ENCODE measurements at places on chromosomes 1 and 21.
A peak's percentile ranks its signal among the peaks of the same experiment; 100 is the strongest.

GRCh38 chr1:228143480-228144192 is 3.6 kb downstream of the GUK1 start:
- DNase-seq = peak; percentile 12

DNA sequence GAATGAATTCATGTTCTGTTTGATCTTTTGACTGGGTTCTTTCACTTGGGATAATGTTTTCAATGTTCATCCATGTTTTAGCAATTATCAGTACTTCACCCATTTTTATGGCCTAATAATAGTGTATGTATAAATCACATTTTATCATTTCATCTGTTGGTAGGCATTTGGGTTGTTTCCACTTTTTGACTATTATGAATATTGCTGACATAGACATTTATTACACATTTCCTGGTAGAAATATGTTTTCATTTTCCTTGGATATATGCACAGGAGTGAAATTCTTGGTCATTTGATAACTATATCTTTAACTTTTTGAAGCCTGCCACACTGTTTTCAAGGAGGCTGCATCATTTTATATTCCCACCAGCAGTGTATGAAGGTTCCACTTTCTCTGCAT is 79.8 kb downstream of the AXDND1 start:
- no peak for DNase-seq

GRCh38 chr1:214192825-214193643 is 87.9 kb upstream of the SMYD2 start:
- DNase-seq = no peak

GRCh38 chr1:48254254-48254653 is 31.7 kb downstream of the SLC5A9 start:
- no peak for DNase-seq

GRCh38 chr21:44517175-44517899 is 22.7 kb downstream of the KRTAP10-1 start:
- no peak for DNase-seq

DNA sequence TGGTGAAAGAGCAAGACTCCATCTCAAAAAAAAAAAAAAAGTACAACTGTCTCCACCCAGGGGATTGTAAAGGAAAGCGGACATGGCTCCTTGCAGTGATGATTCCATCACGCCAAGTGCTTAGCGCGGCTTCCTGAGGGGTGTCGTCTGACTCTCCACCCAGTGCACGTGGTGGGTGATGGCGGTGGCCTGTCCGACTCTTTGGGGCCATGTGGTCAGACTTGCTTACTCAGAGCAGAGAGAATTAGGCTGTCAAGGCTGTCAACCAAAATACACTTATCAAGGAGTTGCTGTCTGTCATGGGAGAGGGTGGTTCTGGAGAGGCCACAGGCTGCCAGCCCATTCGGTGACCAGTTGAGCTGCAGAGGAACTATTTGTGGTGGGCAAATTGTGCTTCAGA is 49.4 kb downstream of the PTPRF start:
- no peak for DNase-seq

GRCh38 chr1:153805886-153806719 is 30.9 kb downstream of the SLC27A3 start:
- DNase-seq = no peak

DNA sequence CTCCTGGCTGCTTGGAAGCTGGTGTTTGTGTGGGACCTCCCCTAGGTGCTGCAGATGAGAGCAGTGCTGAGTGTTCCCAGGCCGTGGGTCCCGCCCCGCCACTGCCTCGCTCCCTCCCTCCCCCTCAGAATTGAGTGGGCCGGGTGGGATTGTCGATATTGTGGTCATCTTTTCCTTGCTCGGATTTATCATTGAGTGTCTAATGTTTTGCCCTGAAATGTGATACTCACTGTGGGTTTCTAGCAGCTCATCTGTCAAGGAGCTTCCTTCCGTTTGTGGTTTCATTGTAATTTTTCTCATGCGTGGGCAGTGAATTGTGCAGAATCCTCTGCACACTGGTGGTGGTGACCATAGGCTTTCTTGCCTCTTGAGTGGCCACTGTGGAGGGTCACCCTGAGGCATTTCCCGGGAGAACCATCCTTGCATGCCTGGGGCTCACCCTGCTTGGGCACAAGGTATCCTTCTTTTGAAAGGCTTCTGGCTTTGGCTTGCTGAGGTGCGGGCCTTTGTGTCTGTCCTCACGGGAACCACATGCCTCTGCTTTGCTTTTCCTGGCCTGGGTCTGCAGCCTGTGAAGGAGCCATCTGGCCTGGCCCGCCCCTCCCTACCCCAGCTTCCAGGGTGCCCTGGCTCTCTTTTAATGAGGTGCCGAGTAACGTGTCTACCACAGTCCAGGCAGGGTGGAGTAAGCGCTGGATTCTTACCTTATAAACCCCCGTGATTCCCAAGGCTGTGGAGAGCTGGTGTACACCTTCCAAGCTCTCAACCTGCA is 25.6 kb downstream of the SLX9 start:
- no peak for DNase-seq

- DNase-seq = no peak
These were observed 24.4 kb upstream of the AHCYL1 start for GRCh38 chr1:109959974-109960744.

DNA sequence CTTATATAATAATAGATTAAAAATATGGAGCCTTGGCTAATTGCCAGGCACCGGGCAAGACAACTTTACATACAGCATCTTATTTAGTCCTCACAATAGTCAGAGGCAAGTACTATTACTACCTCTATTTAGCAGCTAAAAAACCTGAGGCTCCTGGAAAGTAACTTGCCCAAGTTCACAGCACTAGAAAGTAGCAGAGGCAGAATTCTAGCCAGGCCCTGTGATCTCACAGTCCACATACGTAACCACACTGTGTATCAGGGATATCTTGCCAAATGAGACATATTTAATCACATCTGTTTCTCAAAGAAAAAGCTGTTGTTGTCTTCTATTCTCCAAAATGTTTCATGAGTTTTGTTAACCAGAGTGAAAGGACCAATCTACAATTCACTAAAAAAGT is 378.5 kb downstream of the PLPP3 start:
- no peak for DNase-seq

GRCh38 chr1:209504571-209504970 is 78.9 kb upstream of the CAMK1G start:
- no peak for DNase-seq

DNA sequence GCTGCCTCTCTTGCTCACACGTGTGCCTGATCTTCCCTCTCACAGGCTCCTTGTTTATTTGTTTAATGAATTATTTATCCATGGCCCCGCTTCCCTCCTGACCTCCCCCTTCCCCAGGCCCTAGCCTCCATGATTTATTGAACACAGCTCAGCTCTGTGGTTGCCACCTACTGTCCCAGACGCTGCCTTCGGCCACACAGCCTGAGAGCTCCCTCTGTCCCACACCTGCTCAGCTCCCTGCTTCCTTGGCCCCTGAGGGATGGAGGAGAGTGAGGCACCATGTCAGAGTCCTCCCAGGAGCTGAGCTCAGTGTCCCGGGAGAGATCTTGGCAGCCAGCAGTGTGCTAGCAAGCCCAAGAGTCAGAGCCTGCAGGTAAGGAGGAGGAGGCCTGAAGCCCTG is 3.1 kb upstream of the EFNA3 start:
- DNase-seq = no peak

GRCh38 chr1:226083302-226084101 is 21.0 kb downstream of the H3-3A start:
- peak; percentile 94 for DNase-seq

DNA sequence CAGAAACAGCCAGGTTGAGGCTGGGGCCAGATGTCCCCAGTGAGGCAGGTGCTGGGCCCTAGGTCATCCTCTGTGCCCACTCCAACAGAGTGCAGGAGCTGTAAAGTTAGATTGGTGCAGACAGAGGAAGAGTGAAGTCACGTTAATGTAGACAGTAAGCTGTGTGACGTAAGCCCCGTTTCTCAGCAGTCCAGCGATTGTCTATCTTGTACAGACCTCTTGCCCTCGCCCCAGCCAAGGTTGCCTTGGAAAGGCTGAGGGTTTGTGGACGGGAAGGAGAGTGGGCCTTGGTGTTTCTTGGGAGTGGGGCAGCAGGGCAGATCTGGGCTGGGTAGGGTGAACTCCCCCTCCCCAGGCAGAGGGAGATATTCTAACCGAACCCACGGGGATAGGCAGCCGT is 13.5 kb downstream of the FAAH start:
- no peak for DNase-seq

DNA sequence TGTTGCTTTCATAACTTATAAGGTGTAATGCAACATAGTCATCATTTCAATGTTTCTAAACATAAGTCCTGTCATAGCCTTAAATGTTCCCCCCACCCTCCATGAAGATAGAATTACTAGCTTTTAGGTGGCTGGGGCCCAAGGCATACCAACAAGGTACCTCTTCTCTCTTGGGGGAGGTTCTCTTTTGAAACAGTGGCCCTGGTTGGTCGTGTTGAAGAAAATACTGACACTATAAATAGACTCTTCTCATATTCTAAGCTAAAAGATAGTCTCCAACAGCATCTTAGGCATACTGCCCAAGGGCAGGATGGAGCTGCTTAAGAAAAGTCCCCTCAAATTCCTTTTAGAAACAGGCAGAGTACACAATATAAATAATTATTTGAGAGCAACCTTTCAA is 255.0 kb downstream of the FAF1 start:
- no peak for DNase-seq

- DNase-seq = no peak
These were observed 510.3 kb downstream of the SMYD3 start for GRCh38 chr1:245996811-245997210.

GRCh38 chr1:58789996-58790660 is 6.3 kb upstream of the JUN start:
- no peak for DNase-seq

GRCh38 chr1:193339401-193339800 is 153.0 kb upstream of the B3GALT2 start:
- no peak for DNase-seq

- DNase-seq = no peak
These were observed 48.2 kb upstream of the EPB41 start for GRCh38 chr1:28865997-28866650.

DNA sequence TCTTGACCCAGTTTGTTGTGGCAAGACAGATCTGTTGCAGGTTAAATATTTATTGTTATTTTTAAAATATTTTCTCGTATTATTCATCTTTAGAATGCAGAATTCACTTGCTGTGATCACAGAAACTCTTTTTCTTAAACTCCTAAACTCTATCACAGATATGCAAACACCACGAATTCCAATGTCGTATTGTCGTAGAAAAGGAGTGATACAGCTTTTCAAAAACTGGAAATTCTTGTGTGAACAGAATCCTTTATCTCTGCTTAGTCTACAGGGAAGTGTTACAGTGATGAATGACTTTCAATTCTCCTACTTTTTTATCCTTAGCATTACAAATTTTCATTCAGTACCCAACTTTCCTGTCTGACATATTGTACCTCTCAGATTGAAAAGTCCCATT is 1329.5 kb upstream of the B3GALT2 start:
- no peak for DNase-seq

GRCh38 chr1:24027838-24028468 is 47.8 kb upstream of the SRSF10 start:
- no peak for DNase-seq

GRCh38 chr1:39048745-39049370 is 22.7 kb downstream of the NDUFS5 start:
- no peak for DNase-seq

- DNase-seq = no peak
These were observed 10.1 kb upstream of the PSRC1 start for GRCh38 chr1:109293026-109293425.

DNA sequence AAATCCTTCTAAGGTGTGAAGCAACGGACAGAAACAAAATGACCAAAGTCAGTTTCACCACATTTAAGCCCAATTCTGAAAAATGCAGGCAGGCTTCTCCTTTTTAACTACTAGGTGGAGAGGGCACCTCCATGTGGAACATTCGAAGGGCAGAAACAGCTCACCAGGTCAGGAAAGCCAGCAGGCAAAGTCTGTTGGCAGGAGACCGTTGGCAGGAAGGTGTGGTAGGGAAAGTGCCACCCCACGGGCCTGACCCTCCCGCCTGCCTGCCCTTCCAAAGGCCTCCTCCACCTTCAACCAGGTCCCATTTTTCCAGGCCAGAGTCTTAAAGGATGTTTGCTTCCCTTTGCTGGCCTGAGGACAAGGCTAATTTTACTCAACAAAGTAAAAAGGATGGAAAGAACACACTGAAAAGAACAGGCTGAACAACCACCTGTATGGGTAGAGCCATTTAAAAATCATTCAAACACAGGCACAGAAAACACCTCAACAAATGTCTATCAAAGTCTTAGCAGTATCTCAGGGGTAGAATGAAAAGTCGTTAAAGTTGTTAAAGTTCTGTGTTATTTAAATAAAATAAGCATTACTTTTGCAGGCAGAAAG is 26.4 kb downstream of the CAPZB start:
- no peak for DNase-seq

- no peak for DNase-seq
These were observed 75.0 kb downstream of the CD46 start for GRCh38 chr1:207826557-207827487.

DNA sequence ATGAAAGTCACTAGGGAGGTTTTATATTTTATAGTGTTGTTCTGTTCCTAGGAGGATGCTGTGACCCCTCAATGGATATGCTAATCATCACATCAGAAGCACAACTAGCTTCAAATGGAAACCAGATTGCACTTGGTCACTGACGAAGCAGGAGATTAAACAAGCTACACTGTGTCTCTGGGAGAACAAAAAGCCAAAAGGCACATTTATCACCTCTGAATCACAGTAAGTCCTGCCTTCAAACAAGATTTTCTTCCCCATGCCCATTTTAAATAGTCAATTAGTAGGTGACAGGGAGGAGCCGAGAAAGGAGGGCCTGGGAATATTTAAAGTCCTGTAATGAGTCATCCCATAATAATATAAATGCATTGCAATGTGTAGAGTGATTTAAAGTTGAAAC is 38.1 kb downstream of the RGS2 start:
- DNase-seq = no peak

- no peak for DNase-seq
These were observed 18.4 kb upstream of the DNASE2B start for GRCh38 chr1:84379917-84380180.

DNA sequence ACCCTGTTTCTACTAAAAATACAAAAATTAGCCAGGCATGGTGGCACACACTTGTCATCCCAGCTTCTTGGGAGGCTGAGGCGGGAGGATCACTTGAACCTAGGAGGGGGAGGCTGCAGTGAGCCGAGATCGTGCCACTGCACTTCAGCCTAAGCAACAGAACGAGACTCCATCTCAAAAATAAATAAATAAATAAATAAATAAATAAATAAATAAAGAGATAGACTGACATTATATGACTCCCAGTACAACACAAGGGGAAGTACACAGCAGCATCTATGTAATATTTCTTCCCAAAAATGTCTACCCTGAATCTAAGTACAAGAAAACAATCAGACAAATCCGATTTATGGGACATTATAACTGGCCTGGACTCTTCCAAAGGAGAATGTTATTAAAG is 35.1 kb downstream of the LUZP1 start:
- no peak for DNase-seq

Measured in central memory CD8-positive, alpha-beta T cell (primary cell).